Neural progenitor cell (in vitro differentiated cells): ENCODE measurements at places on chromosomes 1 and 21. TPM values are rescaled to one million over a fixed set of nuclear protein-coding genes. Genes with fewer than 3 reads are reported as not detected.

DNA sequence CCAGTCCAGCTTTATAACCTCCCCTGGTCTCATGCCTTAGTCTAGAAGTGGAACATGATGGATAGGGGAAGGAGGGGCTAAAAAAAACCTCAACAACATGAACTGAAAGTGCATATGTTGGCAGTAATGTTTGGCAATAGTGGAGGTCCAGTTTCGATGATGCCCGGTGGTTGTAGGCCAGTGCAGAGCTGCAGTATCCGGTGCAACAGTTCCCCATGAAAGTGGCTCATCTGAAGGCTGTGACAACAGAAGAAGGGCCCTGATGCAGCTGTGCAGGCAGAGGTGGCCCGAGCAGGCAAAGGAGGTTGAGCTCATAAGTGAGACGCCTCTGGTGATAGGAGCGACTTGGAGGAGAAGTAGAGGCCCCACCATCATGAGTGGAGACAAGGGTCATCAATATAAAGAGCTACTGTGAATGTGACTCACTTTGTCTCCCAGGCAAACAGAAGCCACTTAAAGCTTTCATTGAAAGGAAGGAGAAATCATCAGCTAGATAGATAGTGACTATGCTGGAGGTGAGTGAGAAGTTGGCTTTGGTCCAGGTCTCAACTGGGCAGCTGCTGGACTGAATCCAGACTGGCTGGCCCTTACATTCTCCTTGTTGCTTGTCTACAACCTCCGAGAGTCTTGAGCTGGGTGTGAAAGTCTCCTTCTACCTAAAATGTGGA lies 10.2 kb upstream of the CREG1 start:
- H3K4me1 ChIP-seq: no peaks in the 10 kb centered on the region
- DNase-seq: no peak
- H3K36me3 ChIP-seq: no peaks in the 10 kb centered on the region
- no peak overlapping the region for H3K4me3 ChIP-seq
- no peaks in the 10 kb centered on the region for H3K27me3 ChIP-seq
- H3K27ac ChIP-seq: no peak overlapping the region

The RAB7B gene
- 0.22 TPM in 1 of 2 replicates, not detected in the other for total RNA-seq

DNA sequence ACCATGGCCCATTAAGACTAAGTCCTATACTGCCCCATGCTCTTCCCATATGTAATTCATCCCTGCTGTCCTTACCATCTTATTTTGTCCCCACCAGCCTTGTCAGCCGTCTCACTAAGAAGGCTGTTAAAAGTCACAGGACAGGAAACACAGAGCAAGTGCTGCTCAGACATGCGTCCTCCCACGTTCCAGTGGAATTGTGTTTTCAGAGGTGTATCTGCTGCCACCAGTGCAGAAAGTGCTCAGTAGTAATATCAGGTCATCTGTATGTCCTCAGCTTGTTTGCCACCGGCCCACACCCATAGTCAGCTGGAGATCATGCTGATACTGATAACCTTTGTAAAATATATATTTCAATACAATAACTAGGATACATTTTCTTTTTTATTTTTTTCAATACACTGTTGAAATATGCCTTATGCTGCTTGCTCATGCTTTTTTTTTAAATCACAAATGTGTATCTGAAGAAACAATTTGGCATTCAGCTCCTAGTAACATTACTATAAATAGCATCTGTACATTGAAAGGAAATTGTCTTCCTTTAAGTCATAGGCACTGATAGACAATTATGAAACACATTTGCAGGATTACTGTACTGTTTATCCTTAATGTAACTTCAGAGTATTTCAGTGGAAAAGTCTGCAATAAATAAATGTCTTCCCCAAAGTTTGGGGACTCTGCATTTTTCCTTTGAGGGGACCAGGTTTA lies 156.9 kb downstream of the EDEM3 start:
- H3K4me3 ChIP-seq: no peak overlapping the region
- DNase-seq: no peak
- no peaks in the 10 kb centered on the region for H3K27me3 ChIP-seq
- peaks cover 6% of the 10 kb centered on the region for H3K4me1 ChIP-seq

GRCh38 chr1:77227381-77227780 lies 8.2 kb upstream of the PIGK start:
- H3K4me3 ChIP-seq: no peak overlapping the region
- H3K27me3 ChIP-seq: no peaks in the 10 kb centered on the region
- no peaks in the 10 kb centered on the region for H3K36me3 ChIP-seq
- no peak for DNase-seq

GRCh38 chr21:22536509-22536908 lies 1538.3 kb downstream of the NCAM2 start:
- H3K27me3 ChIP-seq: no peaks in the 10 kb centered on the region
- H3K4me1 ChIP-seq: no peaks in the 10 kb centered on the region
- DNase-seq: no peak
- H3K36me3 ChIP-seq: no peaks in the 10 kb centered on the region

GRCh38 chr1:10909697-10910680 lies 102.5 kb upstream of the TARDBP start:
- no peaks in the 10 kb centered on the region for H3K27me3 ChIP-seq
- peak; percentile 78 for DNase-seq
- peaks cover 30% of the 10 kb centered on the region for H3K4me1 ChIP-seq
- no peak overlapping the region for H3K4me3 ChIP-seq
- H3K36me3 ChIP-seq: no peaks in the 10 kb centered on the region

DNA sequence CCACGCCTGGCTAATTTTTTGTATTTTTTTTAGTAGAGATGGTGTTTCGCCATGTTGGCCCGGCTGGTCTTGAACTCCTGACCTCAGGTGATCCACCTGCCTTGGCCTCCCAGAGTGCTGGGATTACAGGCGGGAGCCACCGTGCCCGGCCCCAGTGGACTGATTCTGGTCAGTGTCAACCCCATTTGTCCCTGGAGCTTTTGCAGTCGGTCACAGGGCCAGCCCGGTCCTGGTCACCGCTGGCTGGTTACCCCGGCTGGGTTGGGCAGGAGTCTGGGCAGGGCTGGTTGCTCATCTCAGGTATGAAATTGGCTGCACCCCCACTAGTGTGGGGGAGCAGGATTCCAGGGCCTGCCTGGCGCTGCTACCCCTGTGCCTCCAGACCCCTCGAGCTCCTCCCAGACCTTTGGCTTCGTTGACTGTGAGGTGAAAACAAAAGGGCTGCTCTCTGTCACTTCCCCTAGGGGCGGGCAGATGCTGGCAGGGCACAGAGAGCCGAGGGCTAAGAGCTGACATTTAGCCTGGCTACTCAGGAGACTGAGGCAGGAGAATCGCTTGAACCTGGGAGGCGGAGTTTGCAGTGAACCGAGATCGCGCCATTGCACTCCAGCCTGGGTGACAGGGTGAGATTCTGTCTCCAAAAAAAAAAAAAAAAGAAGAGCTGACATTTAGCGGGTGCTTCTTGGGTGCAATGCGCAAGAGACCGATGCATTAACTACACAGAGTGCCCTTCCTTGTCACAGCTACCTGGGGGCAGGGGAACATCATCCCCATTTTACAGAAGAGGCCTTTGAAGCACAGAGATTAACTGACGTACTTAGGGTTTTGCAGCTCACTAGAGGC lies 10.6 kb downstream of the TNFRSF1B start:
- H3K27ac ChIP-seq: no peak overlapping the region
- no peaks in the 10 kb centered on the region for H3K36me3 ChIP-seq
- H3K27me3 ChIP-seq: no peaks in the 10 kb centered on the region
- DNase-seq: peak; percentile 45

GRCh38 chr1:185441605-185442004 lies 124.6 kb upstream of the IVNS1ABP start:
- no peaks in the 10 kb centered on the region for H3K4me1 ChIP-seq
- no peaks in the 10 kb centered on the region for H3K36me3 ChIP-seq
- DNase-seq: no peak
- no peak overlapping the region for H3K27ac ChIP-seq
- no peaks in the 10 kb centered on the region for H3K27me3 ChIP-seq

GRCh38 chr1:111419037-111419436 lies 8.5 kb downstream of the OVGP1 start:
- no peaks in the 10 kb centered on the region for H3K4me1 ChIP-seq
- no peaks in the 10 kb centered on the region for H3K27me3 ChIP-seq

GRCh38 chr1:233668146-233668724 lies 54.3 kb downstream of the KCNK1 start:
- H3K27me3 ChIP-seq: no peaks in the 10 kb centered on the region
- no peaks in the 10 kb centered on the region for H3K36me3 ChIP-seq
- no peak for DNase-seq
- H3K4me3 ChIP-seq: no peak overlapping the region
- no peaks in the 10 kb centered on the region for H3K4me1 ChIP-seq
- no peak overlapping the region for H3K27ac ChIP-seq
